NCI-H774 (cell line): ENCODE measurements at places on chromosomes 7 and 10.

DNA sequence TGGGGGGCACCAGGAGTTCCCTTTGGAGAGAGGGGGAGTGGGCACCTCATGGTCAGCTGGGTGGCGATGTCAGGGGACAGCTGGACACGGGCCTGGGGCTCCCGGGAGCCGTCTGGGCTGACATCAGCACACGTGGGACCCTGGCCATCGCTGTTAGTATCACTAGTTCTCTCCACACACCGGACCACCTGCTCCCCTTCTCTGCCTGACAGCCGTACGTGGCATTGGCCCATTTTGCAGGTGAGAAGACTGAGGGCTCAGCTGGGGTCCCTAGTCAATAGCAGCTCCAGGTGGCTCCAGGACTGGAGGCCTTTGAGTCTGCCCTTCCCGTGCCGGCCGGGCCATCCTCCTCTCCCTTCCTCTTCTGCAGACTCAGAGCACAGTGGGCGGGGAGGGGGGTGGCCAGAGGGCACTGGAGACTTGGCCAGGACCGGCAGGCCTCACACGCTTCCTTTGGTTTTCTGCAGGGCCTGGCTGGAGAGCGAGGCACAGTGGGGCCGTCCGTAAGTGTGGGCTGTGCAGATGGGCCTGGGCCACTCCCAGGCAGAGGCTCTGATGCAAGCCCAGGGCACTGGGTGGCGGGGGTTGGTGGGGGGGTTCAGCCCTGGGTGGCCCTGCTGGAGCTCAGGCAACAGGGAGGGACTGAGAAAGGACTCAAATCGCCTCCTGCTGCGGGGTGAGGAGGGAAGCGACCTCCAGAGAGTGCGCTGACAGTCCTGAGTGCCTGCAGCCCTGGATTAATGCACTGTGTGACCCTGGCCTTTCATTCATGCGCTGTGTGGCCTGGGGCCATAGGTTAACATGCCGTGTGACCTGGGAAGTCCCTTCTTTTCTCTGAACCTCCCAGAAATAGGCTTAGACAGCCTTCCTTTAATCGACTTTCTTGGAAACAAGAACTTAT lies 78.2 kb downstream of the MYL10 start:
- DNase-seq, result no peak

- no peak for DNase-seq
Observed at GRCh38 chr10:119769886-119770285, 44.0 kb downstream of the INPP5F start.

DNA sequence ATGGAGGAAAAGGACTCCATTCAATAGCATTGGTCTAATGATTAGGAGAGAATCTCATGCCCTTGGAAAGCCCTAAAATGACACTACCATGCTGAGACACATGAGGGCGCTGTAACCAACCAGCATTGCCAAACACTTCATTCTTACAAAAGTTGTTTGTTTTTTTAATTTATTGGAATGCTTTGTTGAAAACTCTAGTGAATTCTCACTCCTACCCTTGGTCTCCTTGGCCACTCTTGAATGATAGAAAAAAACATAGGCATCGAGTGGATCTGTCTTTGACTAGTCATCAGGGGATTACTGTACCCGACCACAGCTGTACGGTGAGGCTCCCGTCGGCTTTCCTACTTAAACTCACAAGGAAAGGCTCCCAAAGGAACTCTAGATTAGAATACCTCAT lies 29.3 kb upstream of the ADD3 start:
- no peak for DNase-seq

GRCh38 chr10:102393411-102394078 lies 2.0 kb upstream of the NFKB2 start:
- no peak for DNase-seq
